H9 (cell line): ENCODE measurements at places on chromosomes 7 and 10. TPM values are rescaled to one million over a fixed set of nuclear protein-coding genes. Genes with fewer than 3 reads are reported as not detected.

The EBF3 gene
- total RNA-seq: 0.04 and 0.22 TPM in 2 replicates

The ADIRF gene
- total RNA-seq: not detected in 2 replicates

- H3K27ac ChIP-seq: no peak overlapping the region
- H3K4me1 ChIP-seq: peaks cover 12% of the 10 kb centered on the region; the same call in 1 of the 2 replicates
- peaks cover 21% of the 10 kb centered on the region for H3K36me3 ChIP-seq
These were observed 145.7 kb downstream of the RNF216 start for GRCh38 chr7:5635461-5636445.

The MUC3A gene
- 27.4 and 29.2 TPM in 2 replicates for total RNA-seq

DNA sequence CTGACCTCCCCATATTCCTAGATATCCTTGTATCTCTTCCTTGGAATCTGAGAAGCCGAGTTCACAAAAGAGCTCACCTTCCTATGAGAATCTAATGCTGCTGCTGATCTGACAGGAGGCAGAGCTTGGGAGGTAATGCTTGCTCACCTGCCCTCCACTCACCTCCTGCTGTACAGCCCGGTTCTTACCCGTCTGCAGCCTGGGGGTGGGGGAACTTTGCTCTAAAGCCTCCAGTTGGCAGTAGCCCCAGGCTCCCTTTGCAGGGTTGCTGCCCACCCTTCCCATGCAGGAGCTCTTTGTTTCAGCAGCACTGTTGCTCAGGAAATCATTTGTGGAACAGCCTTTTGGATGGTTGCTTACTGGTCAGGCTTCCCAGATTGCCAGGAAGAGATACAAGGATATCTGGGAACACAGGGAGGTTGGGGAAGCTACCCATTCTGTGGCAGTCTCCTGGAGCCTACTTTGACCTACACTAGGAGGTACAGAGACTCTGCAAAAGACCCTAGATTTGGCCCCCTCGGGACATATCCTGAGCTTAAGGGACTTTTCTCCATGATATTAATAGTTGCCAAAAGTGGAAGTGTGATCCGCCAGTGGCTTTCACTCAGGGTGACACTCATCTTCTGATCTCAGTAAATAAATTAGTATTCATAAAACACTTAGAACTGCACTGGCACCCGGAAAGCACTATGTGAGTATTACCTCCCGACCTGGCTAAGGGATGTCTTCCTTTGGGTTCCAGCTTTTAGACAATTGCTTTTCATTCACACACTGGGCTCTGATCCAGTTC lies 363.7 kb upstream of the PODXL start:
- no peak overlapping the region for H3K27ac ChIP-seq
- no peaks in the 10 kb centered on the region for H3K27me3 ChIP-seq
- no peaks in the 10 kb centered on the region for H3K36me3 ChIP-seq
- no peaks in the 10 kb centered on the region for H3K4me1 ChIP-seq
- no peak for DNase-seq
- no peak overlapping the region for H3K4me3 ChIP-seq

DNA sequence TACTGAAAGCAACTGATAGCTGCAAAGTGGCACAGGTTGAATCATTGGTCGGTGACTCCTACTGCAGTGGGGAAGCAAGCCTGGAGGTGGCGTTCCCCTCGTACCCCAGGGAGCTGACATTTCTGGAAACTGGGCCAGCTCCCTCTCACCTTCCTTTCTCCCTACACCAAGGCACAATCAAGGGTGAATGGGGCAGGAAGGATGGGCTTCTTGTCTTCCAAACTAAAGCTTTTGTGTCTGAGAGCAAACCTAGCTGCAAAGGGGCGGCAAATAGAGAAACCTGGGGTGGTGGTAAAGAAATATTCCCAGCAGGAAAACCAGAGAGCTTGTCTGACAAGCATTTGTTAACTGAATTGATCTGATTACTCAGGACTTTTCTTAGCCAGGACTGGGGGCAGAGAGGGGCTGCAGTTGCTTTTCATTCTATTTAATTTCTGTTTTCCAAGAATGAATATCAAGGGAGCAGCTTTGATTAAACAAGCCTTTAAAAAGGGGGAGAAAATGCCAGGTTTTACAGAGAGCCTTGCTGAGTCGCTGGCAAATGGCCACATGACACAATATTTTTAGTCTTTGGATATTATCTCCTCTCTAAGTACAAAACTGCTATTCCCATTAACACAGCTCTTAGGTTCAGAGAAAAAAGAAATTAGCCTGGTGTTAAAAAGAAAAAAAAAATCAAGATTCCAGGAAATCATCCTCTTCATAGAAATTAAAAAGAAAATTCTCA lies 27.8 kb downstream of the CDHR3 start:
- peaks cover 22% of the 10 kb centered on the region for H3K4me1 ChIP-seq
- peak; percentile 86 for DNase-seq
- 0 out of 3 replicates have a peak, but pooled peaks cover 2% of the 10 kb centered on the region for H3K36me3 ChIP-seq
- H3K27ac ChIP-seq: peak overlapping the region; percentile 34
- no peak overlapping the region; the same call in 2 of the 3 replicates for H3K4me3 ChIP-seq

DNA sequence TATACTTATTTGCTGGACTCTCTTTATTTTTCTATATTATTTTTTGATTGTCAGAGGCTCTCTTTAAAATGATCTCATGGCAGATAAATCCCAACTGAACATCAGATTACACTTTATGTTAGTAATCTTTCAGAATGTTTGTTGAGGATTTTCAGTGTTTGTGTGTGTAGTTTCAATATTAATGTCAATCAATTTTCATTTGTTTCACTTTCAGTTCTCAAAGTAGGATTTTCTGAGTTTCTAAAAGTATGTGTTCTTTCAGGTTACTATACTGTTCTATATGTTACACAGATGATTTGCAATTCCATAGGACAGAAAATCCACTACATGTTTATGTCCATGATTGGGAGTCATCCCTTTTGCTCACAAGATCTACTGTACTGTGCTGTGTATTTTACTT lies 311.9 kb upstream of the POT1 start:
- H3K4me3 ChIP-seq: no peak overlapping the region
- H3K27me3 ChIP-seq: no peaks in the 10 kb centered on the region
- no peak overlapping the region for H3K27ac ChIP-seq
- no peaks in the 10 kb centered on the region for H3K36me3 ChIP-seq

DNA sequence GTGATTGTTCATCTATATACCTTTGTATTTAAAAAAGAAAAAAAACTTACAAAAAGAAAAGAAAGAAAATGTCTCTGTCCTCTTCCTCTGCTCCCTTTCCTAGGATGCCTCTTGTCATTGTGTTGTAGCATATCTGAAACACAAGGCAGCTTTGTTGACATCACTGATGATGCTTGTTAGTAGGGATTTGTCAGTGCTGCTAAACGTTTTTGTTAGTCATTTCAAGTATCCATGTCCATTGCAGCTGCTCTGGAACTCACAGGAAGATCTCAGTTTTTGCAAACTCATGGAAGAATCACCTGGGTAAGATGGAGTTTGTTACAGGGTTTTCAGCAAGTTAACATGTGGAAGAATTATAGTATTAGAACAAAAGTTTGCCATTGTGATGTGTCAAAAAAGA lies 123.6 kb downstream of the CCSER2 start:
- no peak for DNase-seq
- H3K27me3 ChIP-seq: no peaks in the 10 kb centered on the region
- no peak overlapping the region for H3K4me3 ChIP-seq
- H3K4me1 ChIP-seq: no peaks in the 10 kb centered on the region

DNA sequence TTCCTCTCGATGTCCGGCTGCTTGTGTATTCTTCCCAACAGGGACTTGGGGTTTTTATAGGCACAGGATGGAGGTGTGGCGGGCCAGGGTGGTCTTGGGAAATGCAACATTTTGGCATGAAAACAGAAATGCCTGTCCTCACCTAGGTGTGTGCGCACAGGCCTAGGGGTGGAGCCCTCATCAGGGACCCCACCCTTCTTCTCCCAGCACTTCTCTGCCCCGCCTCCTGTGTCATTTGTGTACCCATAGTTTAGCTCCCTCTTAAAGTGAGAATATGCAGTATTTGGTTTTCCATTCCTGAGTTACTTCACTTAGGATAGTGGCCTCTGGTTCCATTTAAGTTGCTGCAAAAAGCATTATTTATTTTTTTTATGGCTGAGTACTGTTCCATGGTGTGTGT lies 90.2 kb upstream of the ITGB1 start:
- peaks cover 8% of the 10 kb centered on the region for H3K4me1 ChIP-seq
- no peaks in the 10 kb centered on the region for H3K36me3 ChIP-seq
- H3K27ac ChIP-seq: no peak overlapping the region
- H3K4me3 ChIP-seq: no peak overlapping the region
- no peak for DNase-seq
- no peaks in the 10 kb centered on the region for H3K27me3 ChIP-seq

- peaks cover 13% of the 10 kb centered on the region for H3K36me3 ChIP-seq
- no peak for DNase-seq
- peak overlapping the region; percentile 99 for H3K4me3 ChIP-seq
- H3K4me1 ChIP-seq: peaks cover 5% of the 10 kb centered on the region
- H3K27me3 ChIP-seq: no peaks in the 10 kb centered on the region
These were observed 4.2 kb downstream of the CTBP2 start for GRCh38 chr10:125156196-125156595.

- no peak for DNase-seq
- peaks cover 8% of the 10 kb centered on the region; the same call in 1 of the 2 replicates for H3K27me3 ChIP-seq
- no peak overlapping the region for H3K4me3 ChIP-seq
- H3K36me3 ChIP-seq: no peaks in the 10 kb centered on the region
- no peak overlapping the region for H3K27ac ChIP-seq
These were observed 53.9 kb upstream of the ARID5B start for GRCh38 chr10:61847640-61848039.

DNA sequence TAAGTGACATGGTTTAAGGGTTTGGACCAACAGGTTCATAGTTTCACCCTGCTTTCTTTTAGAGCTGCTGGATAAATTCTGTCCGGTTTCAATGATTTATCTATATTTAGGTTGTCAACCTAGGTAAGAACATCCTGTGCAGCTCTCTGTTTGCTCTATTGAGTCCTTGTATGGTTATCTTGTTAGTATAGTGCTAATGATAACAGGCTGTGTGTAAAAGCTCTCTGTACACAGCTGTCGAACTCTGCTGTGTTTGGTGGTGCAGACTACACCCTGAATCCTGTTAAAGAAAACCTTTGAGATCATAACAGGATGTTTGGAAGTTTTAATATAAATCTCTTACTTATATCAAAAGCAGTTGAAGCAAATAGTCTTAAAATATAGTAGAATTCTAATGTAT lies 219.2 kb downstream of the SDK1 start:
- no peak overlapping the region for H3K4me3 ChIP-seq
- H3K27ac ChIP-seq: no peak overlapping the region
- no peak for DNase-seq
- H3K27me3 ChIP-seq: no peaks in the 10 kb centered on the region

The ST8SIA6 gene
- total RNA-seq: 0.33 and 0.37 TPM in 2 replicates

- H3K4me3 ChIP-seq: no peak overlapping the region
- DNase-seq: no peak
- H3K36me3 ChIP-seq: no peaks in the 10 kb centered on the region; the same call in 1 of the 2 replicates
- no peak overlapping the region for H3K27ac ChIP-seq
These were observed 52.8 kb upstream of the EEPD1 start for GRCh38 chr7:36100226-36100625.

- no peak overlapping the region for H3K27ac ChIP-seq
- DNase-seq: no peak
- no peak overlapping the region for H3K4me3 ChIP-seq
These were observed 90.4 kb downstream of the CHST15 start for GRCh38 chr10:124003070-124003419.

The FKBP6 gene
- not detected in 2 replicates for total RNA-seq

DNA sequence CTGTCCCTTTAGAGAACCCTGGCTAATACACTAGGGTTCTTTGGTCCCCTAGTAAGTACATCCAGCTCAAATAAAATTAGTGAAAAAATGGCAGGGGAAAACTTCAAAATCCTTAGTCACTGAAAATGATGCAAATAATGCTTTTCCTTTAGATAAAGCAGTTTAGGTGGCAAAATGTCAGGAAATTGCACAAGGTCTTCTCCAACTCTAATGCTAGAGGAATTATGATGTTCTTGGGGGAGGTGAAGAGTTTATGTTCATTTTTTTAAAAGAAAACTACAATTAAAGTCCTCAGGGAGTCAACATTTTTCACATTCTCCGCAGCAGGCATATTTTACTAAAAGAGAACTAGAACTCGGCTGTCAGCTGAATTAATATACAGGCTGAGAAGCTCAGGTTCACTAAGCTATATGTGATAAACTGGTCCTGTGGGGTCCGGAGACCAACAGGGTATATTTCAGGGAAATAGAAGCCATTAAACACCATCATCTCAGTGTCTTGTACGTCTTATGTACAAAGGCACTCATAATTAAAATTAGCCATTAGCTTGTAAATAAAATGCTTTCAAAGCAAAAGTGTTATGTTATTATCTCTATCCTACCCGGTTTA lies 1164.7 kb upstream of the AUTS2 start:
- H3K4me1 ChIP-seq: no peaks in the 10 kb centered on the region
- H3K27me3 ChIP-seq: no peaks in the 10 kb centered on the region
- H3K36me3 ChIP-seq: no peaks in the 10 kb centered on the region
- H3K4me3 ChIP-seq: no peak overlapping the region

The SPDYE11 gene
- total RNA-seq: not detected in 2 replicates

The NEUROG3 gene
- total RNA-seq: not detected in 2 replicates
